Right kidney (tissue), 9 donors: ENCODE measurements at places on chromosomes 2 and 18.

- no peak for DNase-seq
These were observed 9.1 kb downstream of the RESP18 start for GRCh38 chr2:219323434-219323833.

- DNase-seq, result no peak
These were observed 72.7 kb downstream of the PTPN2 start for GRCh38 chr18:12811191-12811950.

- peak; percentile 55 for DNase-seq
These were observed 2.2 kb upstream of the NRP2 start for GRCh38 chr2:205680067-205680466.

- DNase-seq, result no peak
These were observed 140.9 kb downstream of the CAPN13 start for GRCh38 chr2:30666266-30666874.

DNA sequence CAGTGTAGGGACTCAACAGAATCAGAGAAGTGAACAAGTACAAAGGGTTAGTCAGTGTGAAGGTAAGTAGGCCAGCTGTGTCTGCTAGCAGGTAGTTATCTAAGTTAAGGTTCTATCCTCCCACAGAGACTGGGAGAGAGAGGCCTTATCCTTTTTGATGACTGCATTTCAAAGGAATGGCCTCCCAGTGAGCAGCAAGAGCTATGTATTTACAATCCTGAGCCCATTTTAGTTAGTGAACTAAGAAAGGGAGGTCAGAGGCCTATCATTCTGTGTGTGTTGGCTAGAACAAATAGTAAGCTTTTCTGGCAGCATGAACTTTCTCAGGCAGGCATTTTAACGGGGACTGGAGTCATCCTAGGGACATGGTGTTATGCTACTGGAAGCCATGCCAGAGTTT is 182.9 kb downstream of the VWC2L start:
- no peak for DNase-seq

DNA sequence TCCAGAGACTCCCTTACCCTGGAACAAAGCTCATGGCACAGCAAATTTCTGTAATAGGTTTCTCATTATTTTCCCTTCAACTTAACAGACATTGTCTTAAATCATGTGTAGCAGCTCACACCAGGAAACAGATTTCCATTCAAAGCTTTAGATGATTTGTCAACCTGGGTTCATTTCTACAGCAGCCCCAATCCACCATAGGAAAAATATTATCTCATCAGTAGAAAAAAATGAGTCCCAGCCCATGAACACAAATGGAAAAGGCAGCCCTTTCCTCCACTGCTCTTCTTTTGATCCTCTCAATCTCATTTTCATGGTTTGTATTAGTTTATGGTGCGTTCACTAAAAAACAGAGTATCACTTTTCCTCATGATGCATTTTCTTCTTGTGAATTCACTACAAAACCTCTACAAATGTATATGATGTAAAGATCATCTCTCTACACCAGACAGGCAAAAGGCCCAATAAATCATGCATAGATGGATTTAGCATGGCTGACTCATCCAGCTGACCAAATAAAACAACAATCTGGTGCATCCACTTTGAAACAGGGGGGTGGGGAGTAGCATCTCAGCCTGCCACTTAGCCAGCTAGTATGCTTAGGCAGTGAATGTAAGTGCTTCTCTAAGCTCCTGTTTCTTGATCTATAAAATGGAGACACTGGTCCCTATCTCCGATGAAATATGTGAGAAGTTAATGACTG is 78.6 kb downstream of the SATB2 start:
- DNase-seq, result no peak
